Activated naive CD4-positive, alpha-beta T cell treated with anti-CD3 and anti-CD28 coated beads for 36 hours (primary cell): ENCODE measurements at places on chromosomes 11 and 22. TPM values are rescaled to one million over a fixed set of nuclear protein-coding genes. Genes with fewer than 3 reads are reported as not detected.

Gene GLYAT
- total RNA-seq: not detected

Gene MMP1
- not detected for total RNA-seq

Gene GGTLC2
- not detected for total RNA-seq

Gene TEX54
- not detected for total RNA-seq

Gene SEZ6L
- total RNA-seq: not detected

Gene GVQW3
- 2.1 TPM for total RNA-seq

Gene CARNS1
- total RNA-seq: 0.91 TPM

Gene MPZL2
- 28.4 TPM for total RNA-seq

Gene TCF20
- total RNA-seq: 60.0 TPM

Gene CRACR2B
- total RNA-seq: 0.41 TPM

Gene FAR1
- 37.2 TPM for total RNA-seq

Gene POU2AF2
- not detected for total RNA-seq

Gene NAALAD2
- not detected for total RNA-seq

Gene SCO2
- 2.1 TPM for total RNA-seq

Gene PARVA
- total RNA-seq: 0.22 TPM
